IPS-NIHi11 (cell line): ENCODE measurements at places on chromosomes 6 and 20.

DNA sequence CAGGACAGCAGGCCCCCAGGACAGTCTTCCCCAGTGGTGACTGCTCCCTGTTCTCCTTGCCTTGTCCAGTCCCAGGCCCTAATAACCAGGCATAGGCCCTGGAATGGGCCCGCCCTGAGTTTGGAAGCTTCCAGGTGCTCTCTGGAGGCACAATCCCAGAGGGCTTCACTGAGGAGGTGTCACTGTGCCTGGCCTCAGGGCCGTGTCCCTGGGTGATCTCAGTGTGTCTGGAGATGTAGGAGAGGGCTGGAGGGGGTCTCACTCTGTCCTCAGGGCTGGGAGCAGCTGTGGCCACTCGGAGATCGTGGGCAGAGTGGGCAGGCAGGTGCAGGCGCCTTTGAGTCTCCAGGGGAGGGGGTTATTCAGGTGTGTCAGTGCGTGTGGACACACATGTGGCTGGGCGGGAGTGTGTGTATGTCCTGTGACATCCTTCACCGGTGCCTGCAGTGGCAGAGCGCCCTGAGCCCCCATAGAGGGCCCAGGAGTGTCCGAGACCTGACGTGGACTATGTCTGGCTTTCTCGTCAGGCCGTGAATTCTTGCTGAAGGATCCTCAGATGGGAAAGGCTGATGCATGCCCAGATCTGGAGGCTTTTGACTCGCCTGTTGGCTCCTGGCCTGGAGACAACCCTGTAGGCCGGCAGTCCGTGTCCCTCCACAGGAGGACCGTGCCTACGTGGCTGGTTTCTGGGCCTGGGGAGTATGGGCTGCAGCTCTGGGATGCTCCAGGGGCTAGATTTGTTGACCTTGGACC, 5.5 kb upstream of the NPBWR2 start:
- DNase-seq = no peak

GRCh38 chr6:137970368-137970767, 103.3 kb downstream of the TNFAIP3 start:
- DNase-seq = no peak

DNA sequence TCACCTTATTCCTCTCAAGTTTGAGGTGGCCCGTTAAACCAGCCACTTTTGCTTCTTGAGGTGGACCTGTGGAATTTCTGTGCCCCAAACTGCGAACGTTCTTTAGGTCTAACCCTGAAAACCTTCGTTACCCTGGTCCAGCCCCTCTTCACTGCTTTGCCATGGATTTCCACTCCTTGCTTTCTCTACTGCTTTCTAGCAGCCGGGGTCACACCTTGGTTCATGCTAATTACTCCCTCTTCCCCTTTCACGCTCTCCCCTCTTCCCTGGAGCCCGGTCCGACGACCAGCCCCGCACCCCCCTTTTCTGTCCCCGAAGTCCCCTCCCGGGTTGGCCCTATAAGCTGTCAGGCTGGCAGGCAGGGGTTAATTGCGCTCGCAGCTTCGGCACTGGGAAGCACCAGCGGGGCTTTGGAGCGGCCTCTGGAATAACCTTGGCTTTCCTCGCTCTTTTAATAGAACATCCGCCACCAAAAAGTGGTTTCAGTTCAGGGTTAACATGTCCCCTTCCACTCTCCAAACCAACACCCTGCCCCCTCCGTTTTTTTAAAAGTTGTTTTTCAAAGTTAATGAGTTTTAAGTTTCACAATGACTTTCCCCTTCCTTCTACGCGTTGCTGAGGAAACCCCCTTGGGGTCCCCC, 1.4 kb upstream of the HIVEP1 start:
- DNase-seq = peak; percentile 49

DNA sequence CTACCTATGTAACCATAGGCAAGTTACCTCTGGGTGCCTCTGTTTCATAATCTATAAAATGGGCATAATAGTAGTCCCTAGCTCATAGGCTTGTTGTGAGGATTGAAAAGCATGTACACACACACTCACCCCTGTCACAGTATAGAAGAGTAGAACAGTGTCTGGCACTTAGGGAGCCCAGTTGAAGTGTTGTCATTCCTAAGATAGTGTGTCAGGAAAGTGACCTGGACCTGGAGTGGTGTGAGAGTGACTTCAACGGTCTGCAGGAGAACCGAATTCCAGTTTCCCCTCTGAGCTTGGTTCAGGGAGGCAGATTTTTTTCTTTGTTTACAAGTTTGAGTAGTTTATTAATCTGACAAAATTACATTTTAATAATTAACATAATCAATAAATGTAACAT, 229.9 kb upstream of the MAP3K7 start:
- DNase-seq = no peak

- peak; percentile 90 for DNase-seq
Measured at GRCh38 chr20:884983-885952, 30.9 kb downstream of the ANGPT4 start.

DNA sequence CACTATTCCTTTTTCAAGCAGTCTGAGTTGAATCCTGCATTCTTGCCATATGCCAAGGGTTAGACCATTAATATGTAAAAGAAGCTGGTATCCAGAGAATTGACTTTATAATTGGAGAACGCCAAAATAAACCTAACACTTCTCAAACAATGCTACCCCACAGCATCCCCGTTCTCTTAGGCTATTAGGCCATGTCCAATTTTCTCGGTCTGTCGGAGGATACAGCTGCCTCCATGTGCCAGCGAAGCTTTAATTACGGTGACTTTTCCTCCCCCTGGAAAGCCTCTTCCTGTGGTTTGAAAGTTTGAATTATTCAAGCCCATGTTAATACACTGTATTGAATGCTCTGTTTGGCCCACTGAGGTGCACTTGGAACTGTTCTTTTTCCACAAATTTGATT, 60.5 kb downstream of the HS3ST5 start:
- DNase-seq = no peak

DNA sequence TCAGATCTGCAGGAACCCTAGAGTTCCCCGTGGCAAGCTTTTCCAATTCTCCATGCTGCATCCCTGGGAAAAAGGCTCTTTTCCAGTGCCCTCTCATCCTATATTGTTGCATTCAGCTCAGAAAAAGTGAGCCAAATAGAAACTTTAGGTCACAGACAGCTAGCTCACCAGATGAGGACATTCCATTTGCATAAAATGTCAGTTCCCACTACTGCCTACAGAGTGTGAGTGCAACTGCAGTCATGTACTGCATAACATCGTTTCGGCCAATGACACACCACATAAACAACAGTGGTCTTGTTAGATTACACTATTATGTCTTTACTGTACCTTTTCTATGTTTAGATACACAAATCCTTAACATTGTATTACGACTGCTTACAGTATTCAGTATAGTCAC, 8.6 kb downstream of the HS3ST5 start:
- no peak for DNase-seq

DNA sequence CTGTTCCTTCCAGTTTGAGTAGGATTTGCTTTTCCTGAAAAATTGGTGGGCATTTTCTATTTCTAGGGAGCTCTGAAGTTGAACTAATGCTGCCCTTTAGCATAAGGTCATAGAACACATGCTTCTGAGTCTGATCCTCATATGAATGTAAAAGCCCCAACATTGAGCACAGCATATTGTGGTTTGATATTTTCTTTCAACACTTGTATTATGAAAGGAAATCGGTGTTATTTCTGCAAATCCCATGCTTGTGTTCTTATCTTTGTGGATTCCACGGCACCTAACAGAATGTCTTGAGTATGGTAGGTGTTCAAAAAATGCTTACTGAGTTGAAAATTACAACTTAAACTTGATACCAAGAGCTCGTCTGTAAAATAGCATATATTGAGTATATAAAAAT, 85.8 kb downstream of the TRMT11 start:
- no peak for DNase-seq

GRCh38 chr6:132270726-132271402, 130.4 kb downstream of the MOXD1 start:
- DNase-seq = no peak

GRCh38 chr20:63574156-63574828, at the start of gene HELZ2:
Gene HELZ2, minus strand, starts transcription at chr20:63574239. Its CDS starts 1,854 bp downstream, at chr20:63572385.
- DNase-seq = peak; percentile 82

DNA sequence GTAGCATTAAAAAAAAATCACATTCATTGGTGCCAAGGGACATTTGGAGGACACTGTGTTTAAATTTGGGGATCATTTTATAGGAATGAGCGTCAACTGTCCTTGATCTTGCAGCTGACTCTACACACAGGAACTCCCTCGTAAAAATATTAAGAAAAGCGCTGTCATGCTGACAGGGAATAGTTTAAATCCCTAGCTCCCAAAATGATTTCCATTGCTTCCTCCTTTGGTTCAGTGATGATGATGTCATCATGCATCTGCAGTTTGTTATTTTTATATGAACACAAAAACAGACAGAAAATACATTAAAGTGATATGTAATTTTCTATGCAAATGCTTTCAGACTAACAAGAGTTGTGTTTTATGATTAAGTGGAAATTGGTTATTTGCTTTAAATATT, 275.6 kb downstream of the BTBD9 start:
- DNase-seq = no peak

- DNase-seq = no peak
Measured at GRCh38 chr6:152748843-152749242, 1.8 kb upstream of the VIP start.

GRCh38 chr20:48492715-48493070, 335.1 kb downstream of the PREX1 start:
- no peak for DNase-seq

GRCh38 chr20:5687884-5688283, 62.3 kb upstream of the SHLD1 start:
- DNase-seq = no peak

DNA sequence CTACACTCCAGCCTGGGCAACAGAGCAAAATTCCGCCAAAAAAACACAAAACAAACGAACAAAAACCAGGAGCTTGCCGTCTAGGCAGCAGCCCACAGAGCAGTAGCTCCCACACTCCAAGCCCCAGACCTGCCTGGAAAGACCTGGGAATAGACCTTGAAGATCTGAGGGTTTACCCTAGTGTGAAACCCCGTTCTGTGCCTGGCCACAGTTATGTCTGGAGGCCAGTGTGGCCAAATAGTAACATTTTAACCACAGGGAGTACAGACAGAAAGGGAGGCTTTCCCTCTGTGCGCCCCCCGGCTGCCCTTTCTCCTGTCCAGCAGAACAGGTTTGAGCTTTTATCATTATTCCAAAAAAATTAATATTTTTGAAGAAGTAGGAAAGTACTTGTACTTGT, 172.4 kb downstream of the QKI start:
- DNase-seq = no peak

DNA sequence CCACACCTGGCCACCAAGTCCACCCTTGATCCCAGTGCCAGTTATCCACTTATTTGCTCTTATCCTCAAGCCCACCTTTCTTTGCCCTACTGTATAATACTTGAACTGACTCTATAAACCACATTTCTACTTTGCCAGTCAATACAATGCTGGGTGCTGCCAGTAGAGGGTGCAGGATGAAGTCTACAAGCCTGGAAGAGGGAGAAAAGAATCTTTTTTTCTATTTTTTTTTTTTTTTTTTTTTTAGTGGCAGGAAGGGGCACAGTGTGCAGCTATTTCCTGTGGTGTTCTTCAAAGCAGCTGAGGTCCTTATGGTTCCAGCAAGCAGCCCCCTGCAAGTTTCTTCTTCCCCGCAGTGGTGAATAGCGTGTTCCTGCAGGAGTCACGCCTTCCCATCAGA, 22.2 kb upstream of the GABRR1 start:
- DNase-seq = peak; percentile 46

DNA sequence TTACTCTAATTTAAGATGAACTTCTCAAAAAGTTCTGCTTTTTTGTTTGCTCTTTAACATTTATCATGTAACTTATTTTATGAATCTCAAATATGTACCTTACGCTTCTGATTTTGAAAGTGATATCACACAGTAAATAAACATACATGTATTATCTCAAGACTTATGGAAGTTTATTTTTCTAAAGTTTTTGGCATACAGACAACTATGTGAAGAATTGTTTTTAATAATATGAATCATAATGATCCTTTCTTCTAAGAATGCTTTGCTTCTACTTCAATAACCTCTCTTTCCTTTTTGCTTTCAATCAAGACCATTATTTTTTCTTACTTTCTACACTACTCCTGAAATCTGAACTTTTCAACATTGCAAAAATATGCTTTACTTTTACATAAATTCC, 816.4 kb downstream of the EYS start:
- no peak for DNase-seq

GRCh38 chr6:156703719-156704118, 73.5 kb upstream of the ARID1B start:
- DNase-seq = no peak

DNA sequence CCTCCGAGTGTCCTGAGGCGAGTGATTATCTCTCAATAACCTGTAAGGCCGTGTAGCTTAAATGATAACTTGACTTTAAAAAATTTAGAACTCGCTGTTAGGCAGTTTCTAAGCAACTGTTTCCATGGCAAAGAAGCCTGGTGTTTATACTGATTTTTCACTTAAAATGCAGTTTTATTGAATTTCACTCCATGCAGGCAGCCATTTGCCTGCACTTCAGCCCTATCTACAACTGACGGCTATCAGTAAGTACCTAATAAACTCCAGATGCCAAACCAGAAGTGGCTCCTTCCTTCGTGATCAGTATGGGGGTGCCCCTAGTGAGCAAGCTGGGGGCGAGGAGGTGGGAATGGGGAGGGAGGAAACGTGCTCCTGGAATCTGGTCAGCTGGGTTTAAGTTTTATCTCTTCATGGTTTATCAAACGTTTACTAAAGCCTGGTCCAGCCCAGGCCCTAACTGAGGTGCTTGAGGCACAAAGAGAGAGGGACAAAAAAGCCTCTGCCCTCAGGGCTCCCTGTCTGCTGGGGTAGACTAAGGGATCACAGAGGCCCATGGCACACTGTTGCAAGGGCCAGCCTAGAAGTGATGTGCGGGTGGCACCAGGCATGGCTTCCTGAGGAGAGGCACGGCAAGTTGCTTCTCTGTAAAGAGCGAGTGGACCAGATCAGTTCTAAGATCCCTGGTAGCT, 45.5 kb downstream of the TTI1 start:
- DNase-seq = no peak

DNA sequence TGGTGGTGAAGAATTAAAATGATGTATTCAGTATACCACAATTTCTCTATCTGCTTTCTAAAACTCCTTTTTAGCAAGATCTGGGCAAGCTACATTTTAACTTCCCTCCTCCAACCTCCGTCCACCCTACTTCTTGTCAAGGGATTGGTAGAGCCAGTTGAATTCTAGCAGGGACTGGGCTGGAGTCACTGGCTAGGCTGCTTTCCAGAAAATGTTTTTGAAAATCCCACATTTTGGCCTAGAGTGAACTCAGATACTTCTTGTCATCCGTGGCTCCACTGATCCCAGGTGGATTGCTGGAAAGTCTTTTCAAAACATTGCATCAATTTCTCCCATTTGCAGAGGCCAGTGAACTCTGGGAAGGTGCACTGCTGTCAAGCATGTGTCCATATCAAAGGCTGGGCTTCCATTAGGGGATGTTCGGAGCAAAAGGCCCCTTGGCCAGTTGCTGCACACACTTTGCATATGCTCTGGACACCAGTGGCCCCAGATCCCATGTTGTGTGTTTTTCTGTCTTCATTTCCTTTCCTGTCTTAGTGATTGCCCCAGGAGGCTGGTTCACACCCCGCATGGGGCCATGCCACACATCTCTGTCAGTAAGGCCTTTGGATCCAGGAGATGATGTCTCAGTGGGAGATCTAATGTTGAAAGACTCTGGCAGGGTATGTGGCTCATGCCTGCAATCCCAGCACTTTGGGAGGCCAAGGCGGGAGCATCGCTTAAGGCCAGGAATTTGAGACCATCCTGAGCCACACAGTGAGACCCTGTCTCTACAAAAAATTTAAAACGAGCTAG, 11.3 kb upstream of the KCNK16 start:
- no peak for DNase-seq

GRCh38 chr6:114906096-114906495, 563.3 kb upstream of the HS3ST5 start:
- no peak for DNase-seq

- no peak for DNase-seq
Measured at GRCh38 chr6:154491567-154492470, 18.7 kb downstream of the CNKSR3 start.

GRCh38 chr6:109039795-109040194, 54.9 kb downstream of the SESN1 start:
- DNase-seq = no peak
